ENCODE measurements at places on chromosomes 7 and 10. TPM values are rescaled to one million over a fixed set of nuclear protein-coding genes. Genes with fewer than 3 reads are reported as not detected.

MAD1L1 gene
- total RNA-seq = 24.0 TPM

CTAGE8 gene
- not detected for total RNA-seq

SLC29A4 gene
- 15.9 TPM for total RNA-seq

ZEB1 gene
- 6.3 TPM for total RNA-seq

FOXI2 gene
- total RNA-seq = not detected

NUDCD3 gene
- total RNA-seq = 67.2 TPM
